ENCODE measurements at places on chromosomes 16 and 17.

DNA sequence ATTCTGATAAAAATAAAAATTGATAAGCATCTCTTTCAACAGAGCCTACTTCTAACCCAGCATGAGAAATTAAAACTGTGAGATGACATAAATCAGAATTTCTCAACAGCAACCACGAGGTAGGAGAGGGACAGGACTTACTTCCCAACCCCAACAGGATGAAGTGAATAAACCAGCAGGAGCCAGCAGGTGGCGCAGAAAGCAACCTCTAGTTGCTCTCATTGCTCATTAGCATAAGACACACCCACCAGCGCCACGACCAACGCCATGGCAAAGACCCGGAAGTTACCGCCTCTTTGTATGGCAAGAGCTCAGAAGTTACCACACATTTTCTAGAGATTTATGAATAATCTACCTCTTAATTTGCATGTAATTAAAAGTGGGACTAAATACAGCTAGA is 189.4 kb upstream of the CDH8 start:
- DNase-seq = peak; percentile 50

DNA sequence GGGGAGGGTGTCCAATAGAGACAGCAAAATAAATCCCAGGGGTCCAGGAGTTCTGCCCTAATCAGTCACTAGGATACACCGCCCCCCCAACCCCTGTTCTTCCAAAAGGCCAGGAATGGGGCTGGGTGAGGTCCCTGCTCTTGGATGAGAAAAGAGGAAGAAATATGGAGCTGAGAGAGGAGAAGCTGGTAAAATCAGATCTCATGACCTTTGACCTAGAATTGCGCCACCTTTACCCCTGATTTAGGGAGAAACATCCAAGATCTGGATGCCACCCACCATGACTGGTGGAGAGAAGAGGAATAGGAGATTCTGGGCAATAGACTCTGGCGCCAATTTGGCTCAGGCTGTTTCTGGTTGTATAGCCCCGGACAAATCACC is 707 bp upstream of the CACNB1 start:
- DNase-seq = no peak

DNA sequence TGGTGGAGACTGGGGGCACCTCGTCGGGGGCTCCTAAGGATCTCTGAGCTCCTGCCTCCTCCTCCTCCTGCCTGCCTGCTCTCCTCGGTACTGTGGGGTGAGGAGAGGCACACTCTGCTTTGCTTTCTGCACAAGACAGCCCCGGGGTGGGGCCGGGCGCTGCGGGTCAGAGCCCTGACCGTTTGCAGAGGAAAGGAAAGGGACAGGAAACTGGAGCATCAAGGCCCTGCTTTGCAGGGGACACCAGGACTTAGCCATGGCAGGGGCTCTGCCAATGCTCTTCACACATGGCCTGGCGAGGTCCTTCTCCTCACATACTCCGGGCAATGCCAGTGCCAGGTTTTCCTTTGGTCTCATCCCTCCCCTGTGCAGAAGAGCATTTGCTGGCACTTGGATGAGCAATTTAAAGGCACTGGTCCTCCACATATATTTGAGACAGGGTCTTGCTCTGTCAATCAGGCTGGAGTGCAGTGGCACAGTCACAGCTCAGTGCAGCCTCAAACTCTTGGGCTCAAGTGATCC is 23.8 kb upstream of the DOC2B start:
- DNase-seq = no peak

GRCh38 chr17:80866050-80866793 is 125.4 kb upstream of the CHMP6 start:
- DNase-seq = peak; percentile 75

DNA sequence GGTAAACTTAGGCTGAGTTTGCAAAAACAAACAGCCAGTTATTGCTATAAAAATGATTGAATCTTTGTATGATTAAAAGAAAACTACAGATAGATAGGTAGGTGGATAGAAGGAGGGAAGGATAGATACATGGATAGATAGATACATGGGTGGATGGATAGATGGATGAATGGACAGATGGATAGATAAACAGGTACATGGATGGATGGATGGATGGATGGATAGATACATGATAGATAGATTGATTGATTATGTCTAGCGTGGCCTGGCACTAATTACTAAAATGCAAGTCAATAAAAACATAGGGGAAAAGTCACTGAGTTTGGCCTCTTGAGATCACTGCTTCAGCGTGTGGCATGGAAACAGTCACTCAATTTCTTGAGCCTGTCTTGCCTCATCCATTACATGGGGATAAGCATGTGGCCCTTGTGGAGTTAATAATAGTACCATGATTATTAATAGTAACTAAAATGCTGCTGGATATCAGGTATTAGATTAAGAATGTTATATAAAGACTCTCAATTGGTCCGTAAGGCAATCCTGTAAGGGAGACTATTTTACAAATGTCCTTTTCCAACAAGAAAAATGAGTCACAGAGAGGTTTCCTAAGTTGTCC is 184.9 kb downstream of the HS3ST3A1 start:
- DNase-seq = no peak

DNA sequence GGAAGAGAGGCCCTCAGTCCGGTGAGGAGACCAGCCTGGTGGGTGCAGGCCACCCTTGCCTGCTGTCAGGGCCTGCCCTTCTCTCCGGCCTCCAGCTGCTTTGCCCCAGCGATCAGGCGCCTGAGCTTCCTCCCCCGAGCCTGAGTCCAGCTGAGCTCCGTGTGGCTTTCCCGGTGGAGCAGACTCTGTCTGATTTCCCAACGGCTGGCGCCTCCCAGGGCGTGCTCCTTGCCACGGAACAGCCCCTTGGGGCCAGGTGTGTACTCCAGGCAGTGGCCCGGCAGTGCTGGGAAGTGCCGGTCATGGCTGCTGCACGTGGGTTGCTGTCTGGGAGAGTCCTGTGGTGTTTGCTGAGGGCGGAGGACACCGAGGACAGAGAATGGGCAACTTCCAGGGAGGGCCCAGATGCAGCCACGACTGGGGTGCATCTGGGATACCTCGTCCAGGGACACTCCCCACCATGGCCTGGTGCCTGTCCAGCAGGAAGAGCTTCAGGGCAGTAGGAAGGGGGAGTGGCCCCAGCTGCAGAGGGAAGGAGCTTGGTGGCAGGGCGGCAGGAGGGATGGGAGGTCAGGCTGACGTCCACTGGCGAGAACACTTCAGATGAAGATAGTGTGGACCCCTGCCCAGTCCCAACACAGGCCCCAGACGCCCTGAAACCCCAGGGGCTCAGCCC is 22.5 kb downstream of the METRNL start:
- DNase-seq = no peak

GRCh38 chr16:1832838-1833454 is 5.9 kb downstream of the FAHD1 start:
- DNase-seq = no peak

DNA sequence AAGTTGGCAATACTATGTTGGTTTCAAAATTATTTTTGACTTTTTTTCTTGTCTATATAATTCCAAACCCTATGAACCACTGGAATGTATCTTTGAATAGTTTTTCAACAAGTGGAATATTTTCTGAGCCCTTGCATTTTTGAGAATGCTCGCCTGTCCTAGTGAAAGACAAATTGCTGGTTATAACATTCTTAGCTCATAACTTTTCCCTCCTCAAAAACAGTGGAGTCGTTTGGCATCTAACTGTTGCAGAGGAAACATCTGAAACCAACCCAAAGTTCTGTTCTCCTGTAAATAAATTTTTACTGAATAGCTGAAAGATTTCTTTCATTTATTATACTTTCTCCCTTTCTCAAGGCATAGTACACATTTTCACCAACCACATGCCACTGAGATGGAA is 11.3 kb upstream of the COX10 start:
- DNase-seq = no peak

Data from iPS-NIHi11 (cell line).